Stimulated activated CD4-positive, alpha-beta T cell treated with anti-CD3 and anti-CD28 coated beads, Interleukin-15, amount 100 ng/mL, for 48 hours (primary cell): ENCODE measurements at places on chromosomes 1 and 21.

GRCh38 chr1:20538760-20539551 is 13.4 kb upstream of the FAM43B start:
- no peak for DNase-seq

GRCh38 chr1:202923533-202923932 is 3.5 kb downstream of the KLHL12 start:
- DNase-seq: no peak

GRCh38 chr1:15027515-15027986 is 126.0 kb upstream of the TMEM51 start:
- DNase-seq: peak; percentile 27

GRCh38 chr21:15010645-15011044 is 54.2 kb downstream of the NRIP1 start:
- no peak for DNase-seq

DNA sequence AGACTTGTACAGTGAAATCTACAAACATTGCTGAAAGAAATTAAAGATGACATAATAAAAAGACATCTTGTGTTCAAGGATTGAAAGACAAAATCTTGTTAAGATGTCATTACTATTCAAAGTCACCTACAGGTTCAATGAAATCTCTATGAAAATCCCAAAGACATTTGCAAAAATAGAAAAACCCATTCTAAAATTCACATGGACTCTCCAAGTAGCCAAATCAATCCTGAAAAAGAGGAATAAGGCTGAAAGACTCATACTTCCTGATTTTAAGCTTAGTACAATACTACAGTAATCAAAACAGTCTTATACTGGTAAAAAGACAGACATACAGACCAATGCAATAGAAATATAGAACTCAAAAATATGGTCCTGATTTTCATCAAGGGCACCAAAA is 78.6 kb downstream of the PCSK9 start:
- DNase-seq: no peak

GRCh38 chr1:226047495-226047894 is 15.0 kb upstream of the H3-3A start:
- no peak for DNase-seq

DNA sequence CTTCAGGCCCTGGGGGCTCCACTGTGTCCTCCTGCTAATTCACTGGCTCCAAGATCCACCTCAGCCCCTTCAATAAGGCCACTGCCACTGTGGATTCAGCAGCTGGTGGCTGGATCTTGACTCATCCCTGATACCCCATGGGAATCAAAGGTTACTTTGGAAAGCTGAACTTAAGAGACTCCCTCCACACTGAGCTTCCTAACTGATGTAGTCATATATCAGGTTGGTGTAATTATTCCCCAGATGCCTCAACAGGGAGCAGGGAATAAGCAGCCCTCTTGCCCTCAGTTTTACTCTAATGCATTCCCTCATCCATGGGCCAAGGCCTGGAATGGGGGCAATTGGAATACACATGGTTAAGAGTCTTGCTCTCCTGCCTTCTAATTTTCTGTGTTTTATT is 164.6 kb downstream of the FASLG start:
- no peak for DNase-seq

DNA sequence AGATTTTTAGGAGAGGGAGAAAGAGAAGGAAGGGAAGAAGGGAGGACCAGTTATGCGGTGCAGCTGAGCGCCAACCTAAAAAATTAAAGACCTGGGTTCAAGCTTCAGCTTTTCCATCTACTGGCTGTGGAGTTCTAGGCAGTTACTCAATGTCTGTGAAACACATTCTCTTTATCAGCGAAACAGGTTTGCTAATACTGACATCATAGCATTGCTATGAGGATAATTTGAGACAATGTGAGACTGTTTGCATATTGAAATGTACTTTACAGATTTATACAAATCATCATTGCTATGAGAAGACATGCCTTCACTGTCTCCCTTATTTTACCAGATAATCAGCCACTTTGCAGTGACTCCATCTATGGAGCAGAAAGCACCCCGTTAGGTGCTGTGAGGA is 222.9 kb upstream of the SGIP1 start:
- DNase-seq: no peak

- no peak for DNase-seq
Measured at GRCh38 chr1:12383786-12384185, 154.0 kb downstream of the VPS13D start.

GRCh38 chr1:153640861-153641260 is 7.0 kb downstream of the CHTOP start:
- no peak for DNase-seq

- no peak for DNase-seq
Measured at GRCh38 chr1:64938991-64939390, 27.4 kb downstream of the JAK1 start.

- DNase-seq: no peak
Measured at GRCh38 chr1:63523738-63524137, 413 bp downstream of the EFCAB7 start.

DNA sequence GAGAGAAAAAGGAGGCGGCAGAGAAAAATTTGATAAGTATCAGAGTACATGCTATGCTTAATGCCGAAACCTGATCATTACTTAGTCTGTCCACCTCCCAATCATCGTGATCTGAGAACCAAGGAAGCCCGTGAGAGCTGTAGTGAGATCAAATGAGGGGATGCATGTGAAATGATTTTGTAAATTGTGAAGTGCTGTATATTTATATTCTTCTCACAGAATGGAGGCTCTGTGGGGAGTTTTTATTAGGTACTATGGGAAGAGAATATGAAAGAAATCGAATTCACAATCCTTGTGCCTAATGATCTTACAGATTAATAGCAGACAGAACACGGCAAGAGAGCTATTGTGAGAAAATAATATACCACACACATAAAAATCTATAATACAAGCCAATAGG is 115.5 kb downstream of the LYPLAL1 start:
- no peak for DNase-seq

DNA sequence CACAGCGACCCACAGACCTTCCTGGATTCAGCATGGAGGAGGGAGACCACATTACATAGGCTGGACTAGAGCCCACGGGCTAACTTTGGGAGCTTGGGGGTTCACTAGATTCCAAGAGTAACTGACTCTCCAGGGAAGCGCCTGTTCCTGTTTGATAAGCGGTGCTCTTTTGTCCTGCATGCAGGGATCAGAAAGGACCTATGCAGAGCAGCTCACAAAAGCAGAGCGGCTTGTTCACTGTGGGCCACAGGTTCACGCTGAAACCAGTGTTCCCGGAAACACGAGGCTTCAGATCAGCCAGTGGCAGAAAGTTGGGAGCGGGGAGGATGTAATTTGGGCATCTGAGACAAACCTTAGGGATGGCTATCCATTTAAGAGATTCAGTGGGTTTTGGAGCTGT is 403.9 kb downstream of the PCP4 start:
- DNase-seq: no peak

DNA sequence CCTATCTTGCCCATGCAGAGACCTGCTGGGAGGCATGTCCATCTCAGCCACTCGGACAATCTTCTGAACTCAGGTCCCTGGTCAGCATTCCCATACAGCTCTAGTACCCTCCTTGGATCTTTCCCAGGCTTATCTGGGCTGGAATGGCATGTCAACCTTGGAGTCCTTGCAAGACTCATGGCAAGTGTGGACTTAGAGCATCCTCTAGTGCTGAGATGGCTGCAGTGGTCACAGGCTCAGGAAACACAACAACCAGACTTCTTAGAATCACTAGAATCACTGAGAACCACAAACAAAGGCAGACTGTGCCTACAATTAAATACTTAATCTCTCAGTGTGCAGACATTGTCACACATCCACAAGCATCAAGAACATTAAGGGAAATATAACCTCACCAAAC is 73.1 kb upstream of the TSHB start:
- DNase-seq: no peak

- no peak for DNase-seq
Measured at GRCh38 chr21:31913182-31913608, 40.4 kb downstream of the HUNK start.

DNA sequence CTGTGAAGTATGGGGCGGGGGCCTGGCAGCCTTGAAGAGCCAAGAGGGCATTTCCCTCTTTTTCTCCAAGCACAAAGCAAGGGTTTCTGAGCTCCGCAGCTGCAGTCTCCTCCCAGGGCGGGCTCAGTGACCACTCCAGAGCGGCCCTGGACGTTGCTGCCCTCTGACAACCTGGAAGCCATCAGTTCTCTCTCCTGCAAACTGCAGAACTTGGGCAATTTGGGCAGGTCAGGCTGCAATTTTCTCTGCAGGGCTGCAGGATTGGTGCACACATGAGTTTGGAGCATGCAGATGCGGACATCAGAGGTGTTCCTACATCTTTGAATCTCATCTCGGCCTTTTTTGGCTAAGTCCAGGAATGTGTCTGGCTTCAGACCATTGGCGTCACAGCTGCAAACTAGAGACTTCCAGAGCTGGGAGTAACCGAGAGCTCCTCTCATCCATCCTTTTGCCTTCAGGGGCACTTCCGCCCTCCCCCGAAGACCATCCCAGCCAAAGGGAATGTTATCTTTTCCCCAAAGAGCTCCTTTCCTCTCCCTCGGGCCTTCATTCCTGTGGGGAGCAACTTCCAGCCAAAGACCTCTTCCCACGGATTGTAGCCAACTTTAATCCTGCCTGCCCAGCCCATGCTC is 139.6 kb upstream of the WNT4 start:
- DNase-seq: no peak

DNA sequence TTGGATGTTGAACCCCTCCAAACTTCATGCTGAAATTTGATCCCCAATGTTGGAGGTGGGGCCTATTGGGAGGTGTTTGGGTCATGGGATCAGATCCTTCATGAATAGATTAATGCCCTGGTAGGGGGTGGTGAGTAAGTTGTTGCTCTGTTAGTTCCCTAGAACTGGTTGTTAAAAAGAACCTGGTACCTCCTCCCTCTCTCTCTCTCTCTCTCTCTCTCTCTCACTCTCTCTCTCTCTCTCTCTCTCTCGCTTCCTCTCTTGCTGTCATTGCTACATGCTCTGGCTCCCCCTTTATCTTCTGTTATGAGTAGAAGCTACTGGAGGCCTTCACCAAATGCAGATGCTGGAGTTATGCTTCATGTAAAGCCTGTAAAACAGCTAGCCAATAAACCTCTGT is 498.2 kb upstream of the NR5A2 start:
- no peak for DNase-seq

DNA sequence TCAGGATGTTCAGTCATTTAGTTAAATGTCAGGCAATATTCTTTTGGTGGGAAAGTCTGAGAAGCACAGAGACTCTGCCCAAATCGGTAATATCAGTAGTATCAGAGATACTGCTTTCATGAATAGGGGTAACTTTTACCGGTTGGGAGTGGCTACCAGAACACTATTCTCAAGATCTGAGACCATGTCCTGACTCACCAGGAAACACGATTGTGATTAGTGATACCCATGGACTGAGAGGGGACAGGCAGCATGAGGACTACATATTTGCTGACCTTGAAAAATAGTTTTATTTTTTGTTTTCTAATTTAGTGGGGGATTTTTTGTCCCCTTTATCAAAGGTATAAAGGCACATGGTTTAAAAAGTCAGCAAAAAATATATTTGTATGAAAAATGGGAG is 76.0 kb upstream of the NEK2 start:
- DNase-seq: no peak

GRCh38 chr1:11691928-11692711 is 610 bp downstream of the DRAXIN start:
- no peak for DNase-seq

GRCh38 chr1:8463144-8463927 is 145.4 kb downstream of the SLC45A1 start:
- DNase-seq: no peak

- DNase-seq: no peak
Measured at GRCh38 chr1:39102537-39103327, 76.6 kb downstream of the NDUFS5 start.

DNA sequence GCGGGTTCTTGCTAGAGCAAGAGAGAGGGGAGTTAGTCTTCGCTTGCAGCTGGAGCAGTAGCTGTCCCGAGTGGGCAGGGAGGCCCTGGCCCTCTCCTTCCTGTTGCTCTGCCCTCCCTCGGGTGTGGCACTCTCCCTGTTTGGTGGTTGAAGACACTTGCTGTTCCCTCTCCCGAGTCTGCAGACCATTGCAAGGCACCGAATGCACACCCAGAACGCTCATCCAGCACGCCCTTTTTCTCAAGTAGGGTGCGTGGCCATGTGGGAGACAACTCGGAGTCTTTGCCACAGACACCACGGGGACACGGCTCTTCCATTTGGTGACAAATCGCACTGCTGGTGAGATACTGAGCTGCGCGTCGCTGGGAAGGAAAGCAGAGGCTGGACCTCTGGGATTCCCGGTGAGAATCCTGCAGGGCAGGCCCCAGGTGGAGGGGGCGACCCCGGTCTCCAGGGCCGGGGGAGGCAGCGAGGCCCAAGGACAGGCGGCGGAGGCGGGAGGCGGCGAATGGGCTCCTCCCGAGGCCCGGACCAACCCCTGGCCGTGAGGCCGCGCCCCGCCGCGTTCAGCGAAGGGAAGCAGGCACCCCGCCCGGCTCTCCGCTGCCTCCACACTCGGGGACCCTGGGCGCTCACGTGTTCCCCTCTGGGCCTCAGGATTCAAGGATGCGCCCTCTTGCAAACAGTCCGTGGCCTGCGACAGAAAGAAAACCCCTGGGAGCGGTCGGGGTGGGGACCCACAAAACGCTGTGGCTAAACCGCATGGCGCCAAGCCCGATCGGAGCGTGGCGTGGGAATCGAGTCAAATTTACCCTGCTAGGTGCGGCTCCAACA is 10.4 kb upstream of the TMEM200B start:
- DNase-seq: no peak

DNA sequence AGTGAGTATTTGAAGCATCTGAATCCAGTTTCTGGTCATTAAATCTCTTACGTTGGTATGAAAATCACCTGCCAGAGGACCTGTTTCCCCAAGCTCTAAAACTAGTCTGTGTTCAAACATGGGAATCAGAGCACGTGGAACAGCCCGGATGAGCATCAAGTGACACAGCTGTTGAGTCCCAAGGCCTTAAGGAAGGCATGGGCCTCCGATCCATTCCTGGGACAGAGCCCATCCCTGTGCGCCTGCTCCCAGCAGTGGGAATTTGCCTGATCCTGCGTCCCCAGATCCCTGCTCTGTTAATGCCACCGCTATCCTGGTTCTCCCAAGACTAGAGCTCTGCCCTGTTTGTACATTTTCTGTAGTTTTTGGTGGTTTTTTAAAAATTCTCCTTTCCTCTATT is 68.4 kb upstream of the FBXO28 start:
- no peak for DNase-seq

DNA sequence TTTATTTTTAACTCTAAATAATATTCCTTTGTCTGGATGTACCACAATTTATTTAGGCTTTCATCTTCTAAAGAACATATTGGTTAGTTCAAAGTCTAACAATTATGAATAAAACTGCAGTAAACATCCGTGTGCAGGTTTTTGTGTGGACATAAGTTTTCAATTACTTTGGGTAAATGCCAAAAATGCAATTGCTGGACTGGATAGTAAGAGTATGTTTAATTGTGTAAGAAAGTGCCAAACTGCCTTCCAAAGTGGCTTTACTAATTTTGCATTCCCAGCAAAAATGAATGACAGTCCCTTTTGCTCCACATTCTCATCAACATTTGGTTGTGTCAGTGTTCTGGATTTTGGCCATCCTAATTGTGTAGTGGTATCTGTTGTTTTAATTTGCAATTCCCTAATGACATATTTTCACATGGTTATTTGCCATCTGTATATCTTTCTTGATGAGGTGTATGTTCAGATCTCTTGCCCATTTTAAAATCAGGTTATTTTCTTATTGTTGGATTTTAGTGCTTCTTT is 113.8 kb downstream of the DPYD start:
- DNase-seq: no peak

- DNase-seq: no peak
Measured at GRCh38 chr1:204025917-204026707, 46.8 kb upstream of the SOX13 start.
